ENCODE measurements at places on chromosomes 4 and X. TPM values are rescaled to one million over a fixed set of nuclear protein-coding genes. Genes with fewer than 3 reads are reported as not detected.

DNA sequence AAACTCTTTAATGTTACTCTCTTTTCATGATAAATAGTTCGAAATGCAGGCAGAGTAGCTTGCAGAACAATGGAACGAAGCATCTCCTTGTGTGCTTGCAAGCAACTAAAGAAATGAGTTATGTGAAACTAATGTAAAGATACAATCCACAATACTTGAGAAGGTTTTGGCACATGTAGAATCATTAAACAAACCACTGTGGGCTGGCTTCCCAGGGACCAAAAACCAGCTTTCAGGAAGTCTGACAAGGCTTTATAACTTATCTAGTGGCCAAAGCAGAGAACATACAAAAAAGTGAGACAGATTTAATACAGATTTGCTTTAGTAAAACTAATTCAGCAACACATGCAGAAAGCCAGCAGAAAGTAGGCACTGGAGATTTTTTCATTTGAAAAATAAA lies 1673.8 kb upstream of the AGA start:
- no peak for DNase-seq
- H3K4me3 ChIP-seq, result no peak overlapping the region
- H3K27ac ChIP-seq, result no peak overlapping the region
- no peaks in the 10 kb centered on the region for H3K36me3 ChIP-seq

Gene BEX2
- 79.4 TPM for polyA plus RNA-seq

DNA sequence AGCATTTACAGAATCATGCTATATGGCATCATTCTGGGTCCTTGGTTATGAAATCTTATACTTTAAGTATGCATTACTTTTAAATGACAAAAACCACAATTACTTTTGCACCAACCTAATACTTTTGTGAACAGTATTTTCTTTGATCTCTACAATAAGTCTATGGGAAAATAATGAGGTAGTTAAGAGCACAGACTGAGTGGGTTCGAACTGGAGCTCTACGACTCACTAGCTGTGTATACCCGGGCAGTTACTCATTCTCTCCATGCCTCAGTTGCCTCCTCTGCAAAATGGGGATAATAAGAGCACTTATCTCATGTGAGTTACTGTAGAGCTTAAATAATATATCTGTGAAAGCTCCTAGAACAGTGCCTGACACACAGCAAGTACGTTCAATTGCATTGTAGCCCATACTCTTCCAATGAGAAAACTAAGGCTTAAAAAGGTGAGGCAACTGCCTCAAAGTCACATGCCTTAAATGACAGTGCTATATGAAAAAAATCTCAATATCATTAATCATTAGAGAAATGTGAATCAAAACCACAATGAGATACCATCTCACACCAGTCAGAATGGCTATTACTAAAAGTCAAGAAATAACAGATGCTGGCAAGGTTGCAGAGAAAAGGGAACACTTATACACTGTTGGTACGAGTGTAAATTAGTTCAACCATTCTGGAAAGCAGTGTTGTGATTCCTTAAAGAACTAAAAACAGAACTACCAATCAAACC lies 151.5 kb downstream of the CHIC2 start:
- no peaks in the 10 kb centered on the region for H3K36me3 ChIP-seq
- H3K27ac ChIP-seq, result no peak overlapping the region
- H3K4me1 ChIP-seq, result peaks cover 2% of the 10 kb centered on the region
- no peak overlapping the region for H3K4me3 ChIP-seq
- no peaks in the 10 kb centered on the region for H3K27me3 ChIP-seq

Gene ADGRG2
- 0.12 TPM for polyA plus RNA-seq

Gene AKAP14
- 0.47 TPM for polyA plus RNA-seq

GRCh38 chr4:138310498-138310897 lies 68.3 kb upstream of the SLC7A11 start:
- H3K4me1 ChIP-seq, result no peaks in the 10 kb centered on the region
- no peak for DNase-seq
- no peak overlapping the region for H3K27ac ChIP-seq
- no peaks in the 10 kb centered on the region for H3K27me3 ChIP-seq
- H3K36me3 ChIP-seq, result no peaks in the 10 kb centered on the region

DNA sequence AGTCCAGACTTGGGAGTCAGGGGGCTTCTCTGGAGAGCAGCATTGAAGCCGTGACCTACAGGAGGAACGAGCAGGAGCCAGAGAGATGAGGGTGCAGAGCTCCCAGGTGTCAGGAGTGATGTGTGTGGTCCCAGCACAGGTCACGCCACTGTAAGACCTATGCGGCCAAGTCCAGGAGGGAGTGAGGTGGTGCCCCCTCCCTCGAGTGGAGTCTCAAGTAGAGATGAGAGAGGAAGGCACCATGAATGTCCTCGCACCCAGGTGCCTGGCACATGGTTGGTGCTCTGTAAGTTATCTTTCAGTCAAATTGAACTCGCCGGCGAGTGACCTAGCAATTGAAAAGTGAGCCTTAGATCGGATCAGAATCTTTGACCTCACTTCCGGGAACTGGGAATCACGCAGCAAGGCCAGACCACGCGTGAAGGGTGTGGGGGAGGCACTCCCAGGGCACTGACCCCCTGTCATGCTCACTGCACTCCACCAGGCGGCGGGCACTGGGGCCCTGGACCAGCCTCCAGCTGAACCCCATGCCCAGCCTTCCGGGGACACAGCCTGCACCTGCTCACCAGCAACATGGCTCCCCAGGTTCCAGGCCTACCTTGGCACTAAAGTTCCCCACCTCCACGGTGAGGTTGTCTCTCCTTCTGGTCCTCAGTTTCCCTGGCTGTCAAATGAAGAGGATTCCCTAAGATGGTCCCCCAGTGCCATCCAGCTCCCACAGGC lies 127.4 kb downstream of the HMX1 start:
- no peak overlapping the region for H3K27ac ChIP-seq
- no peaks in the 10 kb centered on the region for H3K27me3 ChIP-seq
- DNase-seq, result no peak
- H3K4me1 ChIP-seq, result no peaks in the 10 kb centered on the region

Gene CSN1S1
- not detected for polyA plus RNA-seq

- no peak overlapping the region for H3K4me3 ChIP-seq
- H3K27me3 ChIP-seq, result no peaks in the 10 kb centered on the region
These were observed 251.0 kb downstream of the ZNF674 start for GRCh38 chrX:46294234-46294633.

Gene PRDM8
- polyA plus RNA-seq, result 3.6 TPM

DNA sequence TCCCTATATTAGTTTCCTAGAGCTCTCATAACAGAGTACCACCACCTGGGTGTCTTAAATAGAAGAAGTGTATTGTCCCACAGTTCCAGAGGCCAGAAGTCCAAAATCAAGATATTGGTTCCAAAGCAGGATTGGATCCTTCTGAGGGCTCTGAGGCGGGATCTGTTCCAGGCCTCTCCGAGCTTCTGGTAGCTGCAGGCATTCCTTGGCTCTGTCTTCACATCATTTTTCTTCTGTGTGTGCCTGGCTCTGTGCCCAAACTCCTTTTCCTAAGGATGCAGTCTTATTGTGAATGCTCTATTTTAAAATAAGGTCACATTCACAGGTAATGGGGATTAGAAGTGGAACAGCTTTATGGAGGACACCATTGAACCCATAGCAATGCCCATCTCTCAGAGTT lies 253.7 kb upstream of the TAPT1 start:
- H3K36me3 ChIP-seq, result no peaks in the 10 kb centered on the region
- H3K27ac ChIP-seq, result no peak overlapping the region
